ENCODE measurements at places on chromosomes 4 and X.

DNA sequence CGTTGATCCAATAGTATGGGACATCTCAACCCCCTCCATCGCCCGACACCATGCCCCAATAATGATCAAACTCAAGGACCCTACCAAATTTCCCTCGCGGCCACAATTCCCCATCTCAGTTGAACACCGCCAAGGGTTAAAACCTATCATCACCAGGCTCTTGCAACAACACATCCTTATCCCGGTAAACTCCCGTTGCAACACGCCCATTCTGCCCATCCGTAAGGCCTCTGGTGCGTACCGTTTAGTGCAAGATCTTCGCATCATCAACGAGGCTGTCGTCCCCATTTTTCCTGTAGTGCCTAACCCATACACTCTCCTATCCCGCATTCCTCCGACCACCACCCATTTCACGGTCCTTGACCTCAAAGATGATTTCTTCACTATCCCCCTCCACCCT, 960.5 kb downstream of the RPA4 start:
- no peak for DNase-seq

DNA sequence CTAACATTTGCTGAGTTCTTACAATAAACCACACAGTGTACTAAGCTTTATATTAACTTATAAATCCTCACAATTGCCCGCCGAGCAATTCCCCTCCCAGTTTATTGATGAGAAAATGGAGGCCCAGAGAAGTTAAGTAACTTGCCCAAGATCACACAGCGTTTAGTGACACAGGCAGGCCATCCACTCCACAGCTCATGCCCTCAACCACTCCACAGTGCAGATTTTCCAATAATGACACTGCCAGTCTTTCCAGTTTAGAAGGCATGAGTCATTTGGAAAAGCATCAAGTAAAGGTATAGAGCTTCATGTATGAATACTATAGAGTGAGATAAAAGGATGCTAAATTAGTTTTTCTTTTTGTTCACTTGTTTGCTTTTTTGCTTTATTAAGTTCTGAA, 208.5 kb downstream of the CAMK2D start:
- DNase-seq, result no peak

- no peak for DNase-seq
Observed at GRCh38 chr4:116400480-116400879, 684.9 kb downstream of the TRAM1L1 start.

DNA sequence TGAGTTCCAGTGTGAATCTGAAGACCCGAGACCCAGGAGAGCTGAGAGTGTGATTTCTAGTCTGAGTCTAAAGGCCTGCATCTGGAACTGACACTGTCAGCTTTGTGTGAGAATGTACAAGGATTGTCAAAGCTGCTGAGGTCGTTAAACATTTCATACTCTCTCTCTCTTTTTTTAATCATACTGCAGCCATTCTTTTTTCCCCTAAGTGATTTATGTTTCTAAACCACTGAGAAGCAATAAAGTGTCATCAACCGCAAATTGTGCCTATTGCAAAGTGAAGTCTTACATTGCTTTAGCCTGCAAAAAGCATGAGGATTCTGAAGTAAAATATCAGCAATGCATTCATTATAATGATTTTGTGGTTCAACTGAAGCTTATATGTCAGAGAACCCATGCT, 106.0 kb downstream of the ASMT start:
- DNase-seq, result no peak

GRCh38 chr4:108570993-108571569, 49.3 kb upstream of the RPL34 start:
- no peak for DNase-seq

- DNase-seq, result no peak
Observed at GRCh38 chrX:150238632-150239382, 124.3 kb upstream of the MAMLD1 start.

DNA sequence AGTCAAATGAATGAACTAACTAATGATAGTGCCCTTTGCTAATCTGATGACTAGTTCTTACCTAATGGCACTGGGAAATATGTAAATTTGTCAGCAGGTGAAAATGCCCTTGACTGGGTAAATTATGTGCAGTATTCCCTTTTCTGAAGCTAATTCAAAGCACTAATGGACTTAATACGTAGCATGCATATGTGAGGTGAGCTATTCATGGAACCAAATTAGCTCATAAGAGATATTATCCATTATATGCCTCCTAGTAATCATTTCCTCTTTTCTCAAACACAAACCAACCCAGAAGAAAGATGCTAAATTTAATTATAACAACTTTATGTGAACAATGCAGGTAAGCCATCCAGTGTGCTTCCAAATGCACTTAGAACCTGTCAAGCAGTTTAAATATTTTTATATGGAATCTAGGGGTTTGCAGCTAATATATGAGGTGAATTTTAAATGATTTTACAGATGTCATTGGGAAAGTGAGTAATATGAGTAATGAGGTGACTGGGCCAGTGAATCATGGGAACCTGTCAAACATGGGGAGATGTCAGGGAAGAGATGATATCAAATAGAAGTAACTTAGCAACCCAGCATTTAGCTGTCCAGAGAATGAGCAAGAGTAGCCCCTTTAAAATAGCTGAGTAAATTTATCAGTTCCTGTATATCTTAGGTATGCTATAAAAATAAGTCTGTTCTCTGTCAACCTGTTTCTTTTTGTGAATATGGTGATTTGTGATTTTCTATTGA, 315.0 kb downstream of the AFF2 start:
- DNase-seq, result no peak

DNA sequence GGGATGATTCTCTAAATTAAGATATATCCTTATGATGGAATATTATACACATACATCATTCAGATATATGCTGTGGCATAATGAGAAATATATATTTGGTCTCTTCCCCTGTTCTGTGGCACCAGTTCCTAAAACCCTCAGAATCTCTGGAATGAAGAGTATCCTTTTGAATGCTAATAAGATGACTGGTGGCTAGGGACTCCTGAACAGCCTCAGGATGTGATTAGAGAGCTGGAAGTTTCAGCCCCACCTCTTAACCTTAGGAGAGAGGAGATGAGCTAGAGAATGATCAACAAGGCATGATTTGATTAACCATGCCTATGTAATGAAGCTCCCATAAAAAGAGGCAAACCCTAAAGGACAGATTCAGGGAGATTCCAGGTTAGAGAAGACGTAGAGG, 632.0 kb downstream of the IQCM start:
- DNase-seq, result no peak

- no peak for DNase-seq
Observed at GRCh38 chr4:42673082-42673425, 16.1 kb upstream of the ATP8A1 start.

DNA sequence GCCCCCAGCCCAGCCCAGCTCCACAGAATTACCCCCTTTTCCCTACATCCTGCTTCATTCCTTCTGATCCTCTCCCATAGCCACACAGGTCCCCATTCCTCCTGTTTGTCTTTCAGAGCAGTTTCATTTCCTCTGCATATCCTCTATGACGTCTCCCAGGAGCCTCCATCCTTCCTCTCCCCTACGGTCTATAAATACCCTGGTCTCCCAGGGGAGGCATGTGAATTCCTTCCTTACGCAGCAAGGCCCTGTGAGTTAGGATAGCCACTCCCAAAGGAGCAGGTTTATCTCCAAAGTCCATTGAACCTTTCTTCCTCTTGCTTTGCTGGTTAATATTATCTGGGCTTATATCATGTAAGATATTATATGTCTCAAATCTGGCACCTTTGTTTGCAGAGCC, 8.4 kb upstream of the APLN start:
- no peak for DNase-seq

DNA sequence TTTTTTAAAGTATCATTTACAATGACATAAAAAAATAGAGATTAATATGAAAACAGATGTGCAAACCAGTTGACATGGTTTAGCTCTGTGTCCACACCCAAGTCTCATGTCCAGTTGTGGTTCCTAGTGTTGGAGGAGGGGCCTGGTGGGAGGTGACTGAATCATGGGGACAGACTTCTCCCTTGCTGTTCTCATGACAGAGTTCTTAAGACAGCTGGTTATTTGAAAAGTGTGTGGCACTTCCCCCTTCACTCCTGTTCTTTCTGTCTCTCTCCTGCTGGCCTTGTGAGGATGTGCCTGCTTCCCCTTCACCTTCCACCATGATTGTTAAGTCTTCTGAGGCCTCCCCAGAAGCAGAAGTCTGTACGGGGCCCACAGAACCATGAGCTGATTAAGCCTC, 23.8 kb downstream of the CNOT6L start:
- no peak for DNase-seq

- no peak for DNase-seq
Observed at GRCh38 chrX:150664290-150664689, 28.9 kb upstream of the MTMR1 start.

- no peak for DNase-seq
Observed at GRCh38 chr4:83118869-83119268, 4.3 kb upstream of the PLAC8 start.

- no peak for DNase-seq
Observed at GRCh38 chrX:35076061-35076460, 133.5 kb downstream of the FAM47B start.

- DNase-seq, result no peak
Observed at GRCh38 chr4:113447061-113447460, 314.5 kb downstream of the CAMK2D start.

GRCh38 chrX:72105436-72105835, 26.3 kb downstream of the RTL5 start:
- no peak for DNase-seq

GRCh38 chr4:135411251-135411650, 1209.7 kb upstream of the PABPC4L start:
- no peak for DNase-seq

DNA sequence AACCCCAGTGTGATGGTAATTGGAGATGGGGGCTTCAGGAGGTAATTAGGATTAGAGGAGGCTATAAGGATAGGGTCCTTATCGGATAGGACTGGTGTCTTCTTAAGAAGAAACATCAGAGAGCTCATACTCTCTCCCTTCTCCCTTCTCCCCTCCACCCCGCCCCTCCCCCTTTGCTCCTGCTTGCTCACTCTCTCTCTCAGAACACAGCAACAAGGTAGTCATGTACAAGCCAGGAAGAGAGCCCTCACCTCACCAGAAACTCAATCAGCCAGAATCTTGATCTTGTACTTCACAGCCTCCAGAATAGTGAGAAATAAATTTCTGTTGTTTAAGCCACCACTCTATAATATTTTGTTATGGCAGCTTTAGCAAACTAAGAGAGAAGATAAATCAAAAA, 4.5 kb downstream of the DDX60L start:
- no peak for DNase-seq

GRCh38 chrX:143298663-143299241, 218.5 kb downstream of the SPANXN3 start:
- no peak for DNase-seq

- no peak for DNase-seq
Observed at GRCh38 chr4:105145156-105145902, 1.3 kb upstream of the TET2 start.

GRCh38 chr4:124414276-124415040, 298.1 kb downstream of the ANKRD50 start:
- DNase-seq, result no peak

DNA sequence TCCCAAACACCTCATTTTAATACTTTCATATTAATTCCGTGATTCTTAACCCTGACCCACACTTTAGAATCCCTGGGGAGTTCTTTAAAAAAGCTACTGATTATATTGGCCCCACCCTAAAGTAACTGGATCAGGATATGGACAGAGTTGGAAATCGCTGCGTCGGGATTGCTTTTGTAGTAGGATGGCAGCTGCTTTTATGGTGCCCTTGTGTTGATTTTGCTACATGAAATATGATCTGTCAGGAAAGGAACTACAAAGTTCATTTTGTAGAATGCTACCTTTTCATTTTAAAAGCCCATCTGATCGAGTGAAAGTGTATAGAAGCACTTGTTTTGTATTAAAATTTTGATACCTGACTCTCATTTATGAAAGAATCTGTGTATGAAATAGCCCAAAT, 43.6 kb downstream of the TMEM131L start:
- DNase-seq, result no peak

GRCh38 chr4:114922592-114922933, 190.9 kb downstream of the NDST4 start:
- DNase-seq, result no peak

- no peak for DNase-seq
Observed at GRCh38 chr4:69689599-69689998, 36.6 kb upstream of the UGT2A1 start.

- no peak for DNase-seq
Observed at GRCh38 chr4:59539401-59539800, 1660.7 kb upstream of the ADGRL3 start.

- no peak for DNase-seq
Observed at GRCh38 chr4:136277741-136278140, 1254.6 kb downstream of the PCDH18 start.

Data from keratinocyte (primary cell).